ENCODE measurements at places on chromosomes 13 and 19.

- DNase-seq = no peak
These were observed 1.1 kb upstream of the LMTK3 start for GRCh38 chr19:48512504-48513288.

GRCh38 chr13:69477451-69477850 lies 630.2 kb upstream of the ATXN8OS start:
- DNase-seq = no peak

DNA sequence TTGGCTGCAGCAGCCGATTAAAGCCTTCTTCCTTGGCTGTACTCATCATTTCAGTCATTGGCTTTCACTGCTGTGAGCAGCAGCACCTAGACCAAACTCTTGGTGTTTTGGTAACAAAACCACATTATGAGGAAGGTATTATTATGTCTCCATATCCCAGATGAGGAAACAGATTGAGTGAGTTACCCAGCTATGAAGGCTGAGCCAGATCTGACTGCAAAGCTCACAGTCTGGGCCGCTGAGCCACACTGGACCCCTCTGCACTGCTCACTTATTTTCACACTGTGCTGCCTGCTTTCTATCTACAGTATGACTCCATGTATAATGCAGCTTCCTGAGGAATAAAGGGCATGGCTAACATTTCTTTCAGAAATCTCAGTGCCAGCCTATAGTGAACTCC lies 24.5 kb downstream of the CRYL1 start:
- DNase-seq = no peak

DNA sequence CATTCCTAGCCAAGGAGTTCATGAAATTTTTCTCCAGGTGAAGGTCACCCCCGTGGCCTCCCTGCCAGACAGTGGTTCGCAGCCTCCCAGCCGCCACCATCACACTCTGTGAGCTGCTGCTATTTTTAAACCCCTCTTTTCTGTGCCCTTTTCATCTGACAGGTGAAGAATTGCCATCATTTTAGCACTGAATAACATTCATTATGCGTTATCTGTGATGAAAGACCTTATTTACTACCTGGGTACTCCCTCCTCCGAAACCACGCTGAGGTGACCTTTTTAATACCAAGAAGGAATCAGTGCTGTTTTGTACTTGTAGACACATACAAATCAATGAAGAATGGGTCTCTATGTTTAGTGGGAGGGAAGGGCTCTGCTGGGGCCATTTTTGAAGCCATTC lies 148.9 kb upstream of the GPR12 start:
- DNase-seq = no peak

DNA sequence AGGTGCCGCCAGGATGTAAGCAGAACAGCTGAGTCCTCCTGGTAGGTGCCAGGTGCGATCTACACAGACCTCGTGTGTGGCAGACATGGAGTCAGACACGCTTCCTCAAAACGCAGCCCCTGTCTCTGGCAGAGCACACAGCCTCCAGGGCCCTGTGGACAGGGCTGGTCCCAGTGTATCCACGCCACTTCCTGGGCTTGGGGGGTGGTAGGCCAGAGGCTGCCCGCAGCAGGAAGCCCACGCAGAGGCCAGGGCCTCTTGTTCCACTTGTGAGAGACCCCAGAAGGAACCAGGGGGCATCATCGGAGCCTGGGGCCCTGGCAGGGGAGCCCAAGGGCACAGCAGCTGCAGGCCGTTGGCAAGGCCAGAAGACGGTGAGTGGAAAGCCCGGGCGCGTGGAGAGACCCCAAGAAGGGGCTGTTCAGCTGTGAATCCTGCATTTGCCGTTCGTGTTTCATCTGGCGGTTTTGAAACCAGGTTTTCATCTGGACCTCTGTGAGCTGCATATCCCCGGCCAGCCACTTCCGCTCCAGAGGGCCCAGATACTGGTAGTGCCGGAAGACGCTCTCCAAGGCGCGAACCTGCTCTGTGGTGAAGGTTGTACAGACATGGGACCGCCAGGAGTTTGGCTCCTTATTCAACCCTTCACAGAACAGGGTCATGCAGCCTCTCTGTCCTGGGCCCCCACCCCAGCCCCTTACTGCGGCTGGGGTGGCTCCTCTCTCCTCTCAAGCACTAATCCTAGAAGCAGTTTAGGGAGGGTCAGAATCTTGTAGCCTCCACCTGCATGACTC lies 25.1 kb upstream of the SLITRK1 start:
- DNase-seq = no peak

- no peak for DNase-seq
These were observed 7.9 kb downstream of the FOSB start for GRCh38 chr19:45475537-45476291.

- no peak for DNase-seq
These were observed 3.1 kb downstream of the KISS1R start for GRCh38 chr19:920051-920864.

DNA sequence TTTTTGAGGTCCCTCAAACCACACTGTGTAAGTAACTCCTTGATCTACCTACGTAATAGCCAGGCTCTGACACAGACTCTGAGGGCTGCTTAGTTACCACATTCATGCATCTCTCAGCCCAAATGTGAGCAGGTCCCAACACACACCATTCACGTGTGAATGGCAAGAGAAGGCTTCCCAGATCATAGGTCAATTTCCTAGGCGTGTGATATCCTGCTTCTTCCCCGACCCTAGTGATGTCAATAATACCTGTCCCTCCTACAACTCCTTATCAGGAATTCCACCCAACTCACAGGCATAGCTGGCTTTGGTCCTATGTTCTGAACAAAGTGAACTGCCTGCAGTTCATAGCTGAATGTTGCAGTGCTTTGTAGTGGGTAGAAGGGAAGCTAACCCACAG lies 334.5 kb downstream of the RFC3 start:
- DNase-seq = no peak

- no peak for DNase-seq
These were observed 4.2 kb downstream of the KCTD4 start for GRCh38 chr13:45196622-45197021.

- DNase-seq = peak; percentile 94
These were observed at the start of gene ZNF585A for GRCh38 chr19:37172368-37173366. Gene ZNF585A (minus strand): TSS chr19:37172695. CDS start chr19:37169910, 2,785 bp downstream.

DNA sequence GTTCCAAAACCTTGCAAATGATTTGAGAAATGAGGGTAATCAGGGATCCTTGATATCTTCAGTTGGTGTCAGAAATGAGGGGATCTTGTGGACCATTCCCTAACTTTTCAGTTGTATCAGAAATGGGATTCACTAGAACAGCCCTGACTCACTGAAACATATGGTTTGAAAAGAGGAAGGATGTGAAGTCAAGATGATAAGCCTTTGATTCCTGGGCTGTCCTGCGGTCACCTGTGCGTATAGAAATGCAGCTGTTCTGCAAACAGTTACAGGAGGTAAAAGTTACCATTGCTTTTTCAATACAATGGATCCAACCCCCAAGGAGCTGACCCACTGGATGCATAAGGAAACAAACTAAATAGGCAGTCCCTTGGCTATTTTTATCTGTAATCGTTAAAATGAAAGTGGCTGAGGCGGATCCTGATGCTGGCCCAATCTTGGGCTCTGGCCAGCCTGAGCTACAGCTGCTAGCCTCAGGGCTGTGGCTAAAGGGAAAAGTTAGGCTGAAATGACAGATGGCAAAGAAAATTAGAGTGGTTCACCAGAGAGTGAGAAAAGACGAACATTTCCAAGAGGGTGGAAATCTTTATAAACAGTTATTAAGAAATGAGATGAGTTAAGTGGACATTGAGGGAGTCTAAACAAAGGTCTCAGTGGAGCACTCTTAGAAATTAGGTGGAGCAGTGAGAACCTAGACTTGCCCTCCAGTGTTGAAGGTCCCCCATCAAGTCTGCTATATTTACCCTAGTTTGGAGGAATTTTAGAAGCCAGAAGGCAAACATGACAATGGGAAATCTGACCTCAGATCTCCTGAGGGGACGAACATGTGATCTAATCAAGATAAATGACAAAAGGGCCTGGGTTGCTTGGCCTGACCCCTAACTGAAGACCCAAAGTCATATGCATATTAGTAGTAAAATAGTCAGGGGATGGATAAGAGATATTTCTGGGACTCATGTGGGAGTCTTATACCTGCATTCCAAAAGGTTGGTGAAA lies 7.6 kb downstream of the SIGLECL1 start:
- DNase-seq = no peak

DNA sequence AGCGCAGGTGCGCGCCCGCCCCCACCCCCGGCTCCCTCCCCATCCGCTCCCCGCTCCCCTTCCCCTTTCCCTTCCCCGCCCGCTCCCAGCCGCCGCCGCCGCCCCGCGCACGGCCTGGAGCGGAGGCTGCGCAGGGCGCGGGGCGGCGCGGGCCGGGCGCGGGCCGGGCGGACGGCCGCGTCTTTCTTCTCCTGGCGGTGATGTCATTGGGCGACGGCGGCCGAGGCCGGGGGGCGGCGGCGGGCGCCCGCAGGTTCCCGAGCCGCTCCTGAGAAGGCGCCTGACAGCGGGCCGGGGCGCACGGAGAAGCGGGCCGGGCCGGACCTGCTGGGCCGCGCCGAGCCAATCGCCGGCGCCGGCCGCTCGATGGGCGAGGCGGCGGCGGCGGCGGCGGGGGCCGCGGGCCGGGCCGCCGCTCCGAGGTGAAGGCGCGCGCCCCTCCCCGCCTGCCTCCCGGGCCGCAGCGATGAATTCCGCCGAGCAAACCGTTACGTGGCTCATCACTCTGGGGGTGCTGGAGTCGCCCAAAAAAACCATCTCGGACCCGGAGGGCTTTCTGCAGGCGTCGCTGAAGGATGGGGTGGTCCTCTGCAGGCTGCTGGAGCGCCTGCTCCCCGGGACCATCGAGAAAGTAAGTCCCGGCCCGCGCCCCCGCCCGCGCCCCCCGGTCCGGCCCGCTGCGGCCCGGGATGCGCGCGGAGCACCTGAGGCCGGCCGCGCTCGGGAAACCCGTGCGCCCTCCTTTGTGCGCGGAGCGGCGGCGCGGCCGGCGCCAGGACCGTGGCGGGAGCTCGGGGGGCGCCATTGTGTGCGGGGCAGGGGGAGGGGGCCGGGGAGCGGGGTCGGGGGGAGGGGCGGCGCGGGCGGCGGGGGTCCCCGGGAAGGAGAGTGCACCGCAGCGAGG lies at the start of gene ARHGEF7:
Gene ARHGEF7 (plus strand): TSS at position 250 of the 904 bp plus-strand sequence. CDS start 217 bp downstream, at position 467.
- DNase-seq = no peak

GRCh38 chr13:76730220-76730619 lies 156.0 kb downstream of the KCTD12 start:
- no peak for DNase-seq

GRCh38 chr13:102567857-102568256 lies 28.9 kb upstream of the TPP2 start:
- DNase-seq = no peak

DNA sequence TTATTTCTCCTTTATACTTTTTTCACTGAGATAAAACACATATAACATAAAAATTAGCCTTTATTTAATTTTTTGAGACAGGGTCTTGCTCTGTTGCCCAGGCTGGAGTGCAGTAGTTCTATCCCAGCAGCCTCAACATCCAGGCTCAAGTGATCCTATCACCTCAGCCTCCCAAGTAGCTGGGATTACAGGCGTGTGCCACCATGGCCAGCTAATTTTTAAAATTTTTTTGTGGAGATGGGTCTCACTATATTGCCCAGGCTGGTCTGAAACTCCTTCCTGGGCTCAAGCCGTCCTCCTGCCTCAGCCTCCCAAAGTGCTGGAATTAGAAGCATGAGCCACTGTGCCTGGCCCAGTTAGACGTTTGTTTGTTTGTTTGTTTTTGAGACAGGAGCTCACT lies 28.4 kb downstream of the CRTC1 start:
- DNase-seq = no peak

GRCh38 chr19:4472174-4472974 lies at the start of gene HDGFL2:
Gene HDGFL2 (plus strand): TSS chr19:4472297. CDS start chr19:4472351, 54 bp downstream.
- no peak for DNase-seq

- DNase-seq = no peak
These were observed 530.6 kb downstream of the FGF9 start for GRCh38 chr13:22201375-22201925.

GRCh38 chr19:19817357-19817756 lies 4.2 kb downstream of the ZNF506 start:
- no peak for DNase-seq

DNA sequence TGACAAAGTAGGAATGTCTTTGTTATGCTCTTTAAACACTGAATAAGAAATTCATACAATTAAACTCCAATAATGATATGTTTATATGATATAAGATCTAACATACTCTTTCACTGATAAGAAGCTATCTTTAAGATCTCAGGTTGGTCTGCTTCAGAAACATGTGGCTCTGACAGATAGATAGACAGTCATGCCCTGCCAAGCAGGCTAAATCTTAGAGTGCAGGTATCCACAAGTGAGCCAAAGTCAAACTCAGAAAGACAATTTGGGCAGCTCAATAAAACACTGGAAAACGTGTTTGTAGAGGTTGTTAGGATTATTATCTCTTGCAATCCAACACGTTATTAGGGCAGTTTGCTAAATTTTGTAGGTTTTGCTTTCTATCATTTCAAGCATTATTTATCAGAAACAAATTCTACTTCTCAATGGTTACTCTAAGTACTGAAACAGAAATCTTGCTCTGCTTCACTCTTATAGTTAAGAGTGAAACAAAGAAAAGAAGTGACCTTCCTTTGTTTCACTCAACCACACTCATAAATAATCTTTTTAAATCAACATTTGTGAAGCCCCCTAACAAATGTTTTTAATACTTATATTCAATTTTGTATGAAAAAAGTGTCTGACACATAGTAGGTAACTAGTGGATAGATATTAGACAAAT lies 1255.6 kb downstream of the DIAPH3 start:
- DNase-seq = no peak

DNA sequence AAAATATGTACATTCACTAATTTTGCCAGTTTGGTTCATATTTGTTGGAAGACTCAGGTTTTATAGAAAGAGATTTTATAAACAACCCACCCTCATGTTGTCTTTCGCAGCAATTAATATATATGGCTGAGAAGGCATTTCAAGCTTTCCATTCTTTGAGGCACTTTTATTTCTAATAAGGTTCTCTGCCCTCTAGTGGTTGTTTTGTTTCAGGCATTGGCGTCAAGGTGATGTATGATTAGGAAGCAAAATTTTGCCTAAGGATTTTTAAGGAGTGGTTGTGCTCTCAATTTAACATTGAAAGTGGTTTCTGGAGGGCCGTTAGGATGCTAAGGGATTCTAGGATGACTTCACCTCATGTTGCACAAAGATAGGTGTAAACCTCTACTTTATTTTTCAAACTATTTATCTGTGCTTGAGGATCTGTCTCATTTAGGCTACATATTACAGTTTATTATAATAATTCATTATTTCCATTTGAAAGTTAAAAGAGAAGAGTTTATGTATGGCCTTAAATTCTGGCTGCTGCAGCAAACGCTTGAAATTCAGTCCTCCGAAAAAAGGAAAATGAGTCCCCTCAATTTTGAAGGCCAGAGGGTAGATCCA lies 35.9 kb downstream of the OXGR1 start:
- no peak for DNase-seq

DNA sequence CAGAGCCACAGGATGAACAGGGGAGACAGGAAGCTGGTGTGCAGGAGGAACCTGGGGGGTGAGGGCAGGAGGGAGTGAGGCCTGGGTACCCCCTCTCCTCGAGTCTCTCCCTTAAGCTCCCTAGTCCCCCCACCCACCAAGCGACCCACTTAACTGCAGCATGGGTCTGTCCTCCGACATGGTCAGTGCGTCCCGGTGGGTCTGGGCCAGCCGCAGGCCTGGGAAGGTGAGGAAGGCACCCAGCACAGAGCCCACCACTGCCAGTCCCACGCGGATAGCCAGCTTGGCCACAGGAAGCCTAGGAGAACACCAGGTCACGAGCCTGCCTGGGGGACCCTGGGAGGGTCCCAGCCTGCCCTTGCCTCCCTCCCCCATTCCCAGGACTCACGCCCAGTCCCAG lies 16.9 kb downstream of the TMEM161A start:
- DNase-seq = no peak

GRCh38 chr13:113072376-113072775 lies 33.2 kb upstream of the F7 start:
- no peak for DNase-seq

GRCh38 chr19:31416548-31416947 lies 67.3 kb upstream of the TSHZ3 start:
- no peak for DNase-seq

- DNase-seq = no peak
These were observed 45.8 kb downstream of the TGDS start for GRCh38 chr13:94550062-94550738.
